Body of pancreas (tissue), 4 donors: ENCODE measurements at places on chromosomes 5 and 9.

DNA sequence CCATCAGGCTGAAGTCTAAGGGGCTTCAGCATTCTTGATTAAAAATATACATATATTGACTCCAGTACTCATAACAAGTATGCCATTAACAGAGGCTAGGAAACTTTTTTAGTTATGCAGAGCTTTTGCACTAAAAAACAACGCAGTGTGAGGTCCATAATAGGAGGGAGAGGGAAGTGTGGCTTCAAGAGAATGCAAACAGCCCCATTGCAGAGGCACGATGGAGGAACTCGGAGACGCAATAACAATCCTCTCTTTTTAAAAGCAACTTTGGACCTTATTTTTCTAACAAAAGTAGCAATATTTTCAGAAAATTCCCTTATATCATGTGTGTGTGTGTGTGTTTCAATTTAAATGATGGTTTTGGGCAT is 150.0 kb upstream of the PTCH1 start:
- no peak for DNase-seq

GRCh38 chr9:5582835-5583195 is 46.1 kb upstream of the RIC1 start:
- no peak for DNase-seq

DNA sequence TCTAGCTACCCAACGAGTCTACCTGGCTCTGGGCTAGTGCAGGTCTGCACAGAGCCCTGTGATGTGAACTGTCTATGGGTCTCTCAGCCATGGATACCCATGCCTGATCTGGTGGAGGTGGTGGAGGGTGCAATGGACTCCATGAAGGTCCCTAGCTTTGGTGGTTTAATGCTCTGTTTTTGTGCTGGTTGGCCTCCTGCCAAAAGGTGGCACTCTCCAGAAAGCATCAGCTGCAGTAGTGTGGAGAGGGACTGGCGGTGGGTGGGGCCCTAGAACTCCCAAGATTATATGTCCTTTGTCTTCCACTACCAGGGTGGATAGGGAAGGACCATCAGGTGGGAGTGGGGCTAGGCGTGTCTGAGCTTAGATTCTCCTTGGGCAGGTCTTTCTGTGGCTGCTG is 290.1 kb downstream of the AGTPBP1 start:
- DNase-seq = no peak

GRCh38 chr9:25461416-25461815 is 216.8 kb downstream of the TUSC1 start:
- DNase-seq = no peak

DNA sequence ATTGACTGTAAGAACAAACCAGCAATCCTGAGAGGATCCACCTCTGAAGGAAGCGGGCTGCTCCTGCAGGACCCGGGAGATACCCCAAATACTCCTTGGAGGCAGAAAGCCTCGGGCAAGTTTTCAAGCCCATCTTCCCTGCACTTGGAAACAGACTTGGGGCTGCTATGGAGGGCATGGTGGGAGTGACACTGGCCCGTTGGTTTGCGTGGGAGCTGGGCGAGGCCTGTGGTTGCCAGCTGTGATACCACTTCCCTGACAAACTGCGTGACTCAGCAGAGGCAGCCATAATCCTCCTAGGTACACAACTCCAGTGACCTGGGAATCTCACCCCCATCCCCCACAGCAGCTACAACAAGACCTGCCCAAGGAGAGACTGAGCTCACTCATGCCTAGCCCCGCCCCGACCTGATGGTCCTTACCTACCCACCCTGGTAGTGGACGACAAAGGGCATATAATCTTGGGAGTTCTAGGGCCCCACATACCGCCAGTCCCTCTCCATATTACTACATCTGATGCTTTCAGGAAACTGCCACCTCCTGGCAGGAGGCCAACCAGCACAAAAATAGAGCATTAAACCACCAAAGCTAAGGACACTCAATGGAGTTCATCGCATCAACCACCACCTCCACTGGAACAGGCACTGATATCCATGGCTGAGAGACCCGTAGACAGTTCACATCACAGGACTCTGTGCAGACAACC is 38.1 kb upstream of the VLDLR start:
- no peak for DNase-seq

- peak; percentile 38 for DNase-seq
Observed at GRCh38 chr9:129422032-129422842, 198.7 kb downstream of the C9orf50 start.

- DNase-seq = no peak
Observed at GRCh38 chr5:135913713-135914626, 18.3 kb upstream of the IL9 start.
